ENCODE measurements at places on chromosomes 4 and X.
A peak's percentile ranks its signal among the peaks of the same experiment; 100 is the strongest.

DNA sequence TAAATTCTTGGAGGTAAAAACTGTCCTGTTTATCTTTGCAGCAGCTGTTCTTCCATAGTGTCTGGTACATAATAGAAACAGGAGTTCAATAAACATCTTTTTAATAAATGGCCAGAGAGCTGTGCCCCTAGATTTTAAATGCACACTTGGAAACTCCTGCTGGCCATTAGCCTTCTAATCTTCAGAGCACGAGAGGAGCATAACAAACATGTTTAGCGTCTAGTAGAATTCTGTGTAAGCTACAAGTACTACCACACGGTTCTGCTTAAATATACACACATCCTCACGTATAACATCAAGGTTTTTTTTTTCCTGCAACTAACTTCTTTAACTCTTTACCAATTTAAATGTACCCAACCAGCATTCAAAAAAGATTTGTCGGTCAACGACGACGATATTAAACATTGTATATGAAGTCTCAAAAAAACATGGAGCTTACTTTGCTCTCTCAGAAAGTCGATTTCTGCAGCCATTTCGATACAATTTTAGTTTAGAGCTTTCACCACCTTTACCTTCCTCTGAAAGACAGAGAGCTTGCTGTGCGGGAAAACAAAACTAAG is 628 bp downstream of the SCLT1 start:
- no peak for DNase-seq

GRCh38 chrX:123736333-123736921 is 3.6 kb upstream of the THOC2 start:
- DNase-seq = no peak

- DNase-seq = no peak
Measured at GRCh38 chr4:9988363-9988749, 32.9 kb downstream of the SLC2A9 start.

GRCh38 chrX:46994096-46994495 is 81.9 kb downstream of the JADE3 start:
- DNase-seq = no peak

DNA sequence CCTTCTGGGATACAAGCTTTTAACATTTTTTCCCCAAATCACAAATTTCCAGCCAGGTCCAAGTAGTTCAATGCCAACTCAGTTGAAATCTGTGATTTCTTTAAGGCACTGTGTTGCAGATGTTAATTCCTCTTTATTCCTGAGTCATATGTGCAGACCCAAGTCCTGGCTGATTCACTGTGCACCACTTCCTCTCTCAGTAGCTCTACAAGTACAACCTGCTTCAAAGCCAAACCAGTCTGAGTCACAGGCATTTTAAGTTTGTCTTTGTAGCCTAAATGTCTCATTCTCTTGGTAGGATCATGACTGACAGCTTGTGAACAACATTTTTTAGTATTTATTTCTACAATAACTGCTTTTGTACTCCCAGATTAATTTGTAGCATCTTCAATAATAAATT is 165.6 kb upstream of the S100G start:
- peak; percentile 70 for DNase-seq

GRCh38 chrX:140503714-140504351 is 1.0 kb downstream of the SOX3 start:
- DNase-seq = peak; percentile 3

DNA sequence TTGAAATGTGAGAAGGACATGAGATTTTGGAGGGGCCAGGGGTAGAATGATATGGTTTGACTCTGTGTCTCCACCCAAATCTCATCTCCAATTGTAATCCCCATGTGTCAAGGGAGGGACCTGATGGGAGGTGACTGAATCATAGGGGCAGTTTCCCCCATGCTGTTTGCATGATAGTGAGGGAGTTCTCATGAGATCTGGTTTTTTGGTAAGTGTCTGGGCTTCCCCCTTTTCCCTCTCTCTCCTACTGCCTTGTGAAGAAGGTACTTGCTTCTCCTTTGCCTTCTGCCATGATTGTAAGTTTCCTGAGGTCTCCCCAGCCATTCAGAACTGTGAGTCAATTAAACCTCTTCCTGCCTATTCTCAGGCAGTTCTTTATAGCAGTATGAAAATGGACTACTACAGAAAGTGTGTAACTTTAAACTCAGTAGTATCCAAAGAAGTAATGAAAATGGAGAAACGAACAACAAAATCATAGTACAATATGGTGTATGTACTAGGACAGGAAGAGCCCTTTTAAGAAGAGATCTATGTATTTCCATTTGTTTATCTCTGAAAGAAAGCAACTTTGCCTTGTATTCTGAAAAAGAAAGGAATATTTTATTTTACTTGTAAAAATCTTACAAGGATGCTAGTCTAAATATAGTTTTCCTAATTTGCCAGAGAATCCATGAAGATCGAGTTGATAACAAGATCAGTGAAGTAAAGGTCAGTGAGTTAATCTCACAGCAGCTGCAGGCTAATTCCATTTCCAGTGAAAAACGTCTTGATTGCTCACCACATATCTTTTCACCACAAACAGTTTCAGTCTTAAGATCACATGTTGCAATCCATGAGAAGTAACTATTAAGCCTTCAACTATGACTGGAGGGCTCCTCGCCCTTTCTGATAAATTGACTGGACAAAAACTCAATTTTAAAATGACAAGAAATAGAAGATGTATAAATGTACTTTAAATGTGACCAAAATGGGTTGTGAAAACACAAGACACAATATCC is 20.5 kb downstream of the PKD2 start:
- DNase-seq = peak; percentile 24

GRCh38 chrX:24024819-24025740 is 1.9 kb downstream of the KLHL15 start:
- DNase-seq = peak; percentile 89

DNA sequence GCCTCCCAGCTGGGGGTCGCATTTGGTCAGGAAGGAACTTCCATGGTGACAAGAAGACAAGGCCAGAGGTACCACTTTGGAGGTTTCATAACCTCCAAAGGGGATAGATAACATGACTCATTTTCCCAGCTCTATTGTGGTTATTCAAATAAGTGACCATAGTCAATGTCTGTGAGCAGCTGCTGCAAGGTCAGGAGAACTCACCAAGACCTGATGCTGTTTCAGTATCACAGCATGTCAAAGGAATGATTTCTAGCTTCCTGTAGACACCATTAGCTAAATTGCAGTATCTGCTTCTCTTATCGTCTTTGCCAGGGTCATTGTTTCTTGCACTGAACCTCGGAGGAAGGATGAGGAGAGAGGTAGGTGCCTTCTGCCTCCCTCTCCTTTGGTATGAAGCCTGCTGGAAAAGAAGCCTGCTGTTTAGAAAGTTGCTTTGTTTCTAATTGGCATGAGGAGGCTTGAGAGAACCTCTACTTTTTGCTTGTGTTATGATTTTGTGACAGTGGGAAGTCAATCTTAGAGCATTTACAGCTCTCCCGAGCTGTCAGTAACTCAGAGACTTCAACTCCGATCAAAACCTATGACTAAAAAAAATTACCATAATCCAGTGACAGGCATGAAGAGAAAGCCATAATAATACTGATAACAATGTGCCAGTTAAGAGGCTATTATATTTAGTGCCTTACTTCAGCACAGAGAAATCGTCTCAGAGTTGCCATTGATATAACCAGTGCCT is 38.0 kb upstream of the GATB start:
- no peak for DNase-seq

GRCh38 chr4:148346657-148347056 is 95.6 kb downstream of the NR3C2 start:
- DNase-seq = no peak
